ENCODE measurements at places on chromosomes 11 and 22.

GRCh38 chr11:66349084-66349386 lies 1.6 kb upstream of the B4GAT1 start:
- DNase-seq = no peak

DNA sequence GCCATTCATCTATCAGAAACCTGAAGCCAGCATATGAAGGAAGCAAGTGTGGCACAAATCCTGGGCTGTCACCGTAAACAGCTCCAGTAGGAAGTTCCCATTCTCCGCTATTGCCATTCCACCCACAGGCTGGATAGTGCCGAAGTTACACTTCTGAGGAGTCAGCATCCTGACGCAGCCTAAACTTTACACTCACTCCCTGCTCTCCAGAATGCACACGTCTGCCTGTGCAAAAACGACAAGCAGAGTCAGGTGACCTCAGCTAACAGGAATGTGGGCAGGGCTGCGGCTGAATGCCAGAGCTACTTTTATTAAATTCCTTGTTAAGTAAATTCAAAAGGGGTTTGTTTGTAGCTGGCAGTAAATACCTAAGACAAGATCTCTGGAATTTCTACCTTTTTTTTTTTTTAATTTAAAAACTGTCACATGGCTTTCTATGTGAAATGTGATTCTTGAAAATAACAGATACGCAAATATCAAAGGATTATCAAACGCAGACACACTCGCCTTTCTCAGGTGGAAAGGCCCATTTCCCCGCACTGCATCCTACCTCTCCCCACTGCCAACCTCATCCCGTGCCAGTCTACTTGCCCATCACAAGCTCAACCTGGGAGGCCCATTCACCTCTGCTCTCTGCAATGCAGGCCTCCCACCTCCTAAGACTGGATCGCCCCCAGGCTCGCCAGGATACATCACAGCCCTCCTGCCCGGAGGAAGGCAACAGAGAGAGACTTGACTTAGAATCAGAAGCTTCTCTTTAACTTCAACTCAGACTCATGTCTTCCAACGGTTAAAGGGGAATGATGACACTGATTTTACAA lies 33.5 kb downstream of the NFRKB start:
- no peak for DNase-seq

DNA sequence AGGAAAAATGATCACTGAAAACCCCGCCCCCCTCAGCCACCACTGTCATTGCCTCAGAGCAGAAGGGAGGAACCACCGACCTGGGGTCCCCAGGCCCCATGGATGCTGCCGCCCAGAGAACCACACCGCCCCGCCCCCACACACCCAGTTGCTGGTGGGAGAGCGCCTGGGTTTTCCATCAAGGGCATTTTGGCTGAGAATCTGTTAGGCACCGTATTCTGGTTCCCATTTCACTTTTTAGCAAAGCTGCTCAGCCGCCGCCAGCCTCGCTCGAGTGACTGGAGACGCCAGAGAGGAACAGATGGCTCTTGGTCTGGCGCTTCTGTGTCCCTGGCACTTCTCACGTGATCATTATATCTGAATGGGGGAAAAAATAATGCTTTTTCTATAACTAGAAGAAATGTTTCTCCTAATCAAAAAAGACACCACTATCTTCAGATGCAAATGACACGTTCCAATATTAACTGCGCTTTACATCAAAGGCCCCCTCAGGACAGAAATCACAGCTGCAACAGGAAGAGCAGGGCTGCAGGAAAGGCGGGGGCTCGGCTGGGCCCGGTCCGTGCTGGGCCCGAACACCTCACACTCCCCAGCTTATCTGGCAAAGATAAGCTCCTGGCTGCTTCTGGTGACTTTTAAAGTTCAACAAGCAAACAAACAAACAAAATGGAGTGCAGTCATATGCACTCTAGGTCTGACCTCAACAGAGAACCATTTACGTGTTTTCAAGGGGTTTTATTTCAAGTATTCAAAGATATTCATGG lies 149.8 kb downstream of the MPPED1 start:
- no peak for DNase-seq

- no peak for DNase-seq
Observed at GRCh38 chr11:6022956-6023355, 7.6 kb downstream of the OR56A1 start.

DNA sequence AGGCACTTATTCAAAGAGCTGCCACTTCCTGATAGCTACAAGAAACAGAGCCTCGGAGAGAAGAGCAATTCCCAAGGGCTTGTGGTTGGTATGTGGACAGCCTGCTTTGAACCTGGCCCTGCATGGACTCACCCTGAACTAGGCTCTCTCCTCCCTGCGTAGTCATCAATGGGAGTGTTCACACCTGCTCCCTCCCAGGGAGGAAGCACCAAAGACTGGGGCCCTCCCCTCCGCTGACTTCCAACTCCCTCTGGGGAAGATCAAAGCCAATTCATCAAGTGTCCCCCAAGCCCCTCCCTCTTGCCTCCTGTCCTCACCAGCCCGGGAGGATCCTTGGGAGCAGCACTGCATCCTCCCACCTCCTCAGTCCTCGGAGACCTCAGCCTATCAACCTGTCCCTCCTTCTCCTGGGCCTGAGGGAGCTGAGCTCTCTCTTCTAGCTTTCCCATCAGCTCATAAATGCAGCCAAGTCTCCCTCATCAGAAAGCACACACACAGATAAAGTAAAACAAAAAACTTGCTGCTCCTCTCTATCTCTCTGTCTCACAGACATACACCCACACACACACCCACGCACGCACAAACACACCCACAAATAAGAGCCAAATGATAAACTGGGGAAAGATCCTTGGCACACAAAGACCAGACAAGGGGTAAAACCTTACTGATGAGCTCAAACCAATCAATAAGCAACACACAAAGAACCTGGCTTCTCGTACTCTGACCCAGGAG lies 3.3 kb downstream of the A4GALT start:
- DNase-seq = no peak

- DNase-seq = no peak
Observed at GRCh38 chr22:17402293-17402692, 33.0 kb downstream of the CECR2 start.

DNA sequence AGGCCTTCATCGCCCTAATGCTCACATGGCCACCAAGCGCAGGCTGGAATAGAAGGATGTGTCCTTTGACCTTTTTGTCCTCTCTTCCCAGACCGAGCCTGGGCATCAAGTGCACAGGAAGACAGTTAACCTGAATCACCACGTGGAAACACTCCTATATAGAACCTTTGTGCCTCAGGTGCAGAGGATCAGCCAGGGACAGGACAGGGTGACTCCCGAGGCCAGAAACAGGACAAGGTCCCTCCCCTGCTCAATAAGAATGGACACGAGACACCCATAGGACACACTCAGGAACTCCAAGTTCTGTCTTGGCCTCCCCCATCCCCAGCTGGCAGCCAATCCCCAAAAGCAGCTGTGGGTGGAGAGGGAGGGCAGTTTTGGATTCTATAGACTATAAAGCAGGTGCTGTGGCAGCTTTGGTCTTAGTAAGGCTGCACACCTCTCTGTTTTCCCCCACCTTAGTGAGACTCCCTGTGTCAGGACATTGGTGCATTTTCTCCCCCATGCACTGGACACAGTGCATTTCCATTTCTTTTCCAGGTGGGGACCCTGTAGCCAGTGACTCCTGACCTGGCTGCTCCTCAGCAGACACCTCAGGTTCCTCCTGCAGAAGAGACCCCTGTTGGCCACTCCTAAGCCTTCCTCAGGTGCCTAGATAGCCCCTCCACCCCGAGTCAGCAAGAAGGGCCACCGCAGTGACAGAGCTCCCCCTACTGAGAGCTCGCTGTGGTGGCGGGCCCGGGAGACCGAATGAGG lies 43.6 kb upstream of the POU2AF1 start:
- peak; percentile 38 for DNase-seq

- DNase-seq = no peak
Observed at GRCh38 chr11:2313051-2313951, 11.5 kb downstream of the TSPAN32 start.

DNA sequence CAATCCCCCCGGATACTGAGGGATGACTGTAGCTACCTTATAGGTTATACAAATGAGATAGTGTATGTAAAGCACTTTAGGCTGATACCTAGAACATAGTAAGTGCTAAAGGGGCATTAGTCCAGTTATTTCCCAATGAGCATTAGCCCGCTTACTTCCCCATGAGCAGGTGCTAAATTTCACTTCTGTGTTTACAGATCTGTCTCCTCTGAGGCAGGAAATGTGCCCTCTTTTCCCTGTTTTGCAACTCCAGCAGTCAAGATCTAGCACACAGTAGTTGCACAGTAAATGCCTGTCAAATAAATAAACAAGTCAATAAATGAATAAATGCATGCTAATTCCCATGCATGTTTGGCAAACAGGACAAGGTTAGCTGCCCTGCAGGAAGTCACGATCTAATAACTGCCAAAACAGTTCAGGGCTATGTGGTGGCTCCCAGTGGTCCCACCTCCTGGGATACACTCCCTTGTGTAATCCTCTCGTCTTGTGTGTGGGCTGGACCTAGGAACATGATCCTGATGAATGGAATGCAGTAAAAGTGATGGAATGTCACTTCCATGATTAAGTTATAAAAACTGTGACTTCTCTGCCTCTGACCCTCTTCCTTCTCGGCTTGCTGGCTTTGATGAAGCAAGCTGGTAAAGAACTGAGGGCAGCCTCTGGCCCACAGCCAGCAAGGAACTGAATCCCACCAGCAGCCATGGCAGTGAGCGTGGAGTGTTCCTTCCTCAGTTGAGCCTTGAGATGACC lies 459.0 kb downstream of the SOX6 start:
- no peak for DNase-seq

DNA sequence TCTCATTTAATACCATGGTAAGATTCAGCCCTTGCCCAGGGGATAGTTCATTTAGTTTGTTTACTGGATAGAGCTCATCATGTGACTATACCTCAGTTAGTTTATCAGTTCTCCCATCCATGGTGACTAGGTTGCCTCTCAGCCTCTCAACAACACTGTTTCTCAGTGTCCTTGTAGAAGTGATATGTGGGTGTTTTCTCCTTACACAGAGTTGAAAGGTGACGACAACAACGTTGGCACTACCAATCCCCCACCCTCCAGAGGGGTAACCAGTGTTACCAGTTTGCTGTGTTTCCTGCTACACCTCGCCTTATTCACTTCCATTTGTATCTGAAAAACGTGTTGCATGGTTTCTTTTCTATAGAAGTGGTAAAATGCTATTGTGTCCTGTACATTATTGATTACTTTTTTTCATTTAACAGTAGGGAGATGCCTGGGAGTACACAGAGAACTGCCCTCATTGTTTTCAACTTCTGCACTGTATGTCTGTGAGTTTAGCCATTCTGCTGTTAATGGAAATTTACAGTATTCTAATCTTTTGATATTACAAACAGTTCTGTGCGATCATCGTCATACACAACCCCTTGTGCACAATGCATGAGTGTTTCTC lies 11.6 kb downstream of the NEAT1 start:
- DNase-seq = no peak

- DNase-seq = no peak
Observed at GRCh38 chr11:20249796-20250195, 89.5 kb upstream of the DBX1 start.

DNA sequence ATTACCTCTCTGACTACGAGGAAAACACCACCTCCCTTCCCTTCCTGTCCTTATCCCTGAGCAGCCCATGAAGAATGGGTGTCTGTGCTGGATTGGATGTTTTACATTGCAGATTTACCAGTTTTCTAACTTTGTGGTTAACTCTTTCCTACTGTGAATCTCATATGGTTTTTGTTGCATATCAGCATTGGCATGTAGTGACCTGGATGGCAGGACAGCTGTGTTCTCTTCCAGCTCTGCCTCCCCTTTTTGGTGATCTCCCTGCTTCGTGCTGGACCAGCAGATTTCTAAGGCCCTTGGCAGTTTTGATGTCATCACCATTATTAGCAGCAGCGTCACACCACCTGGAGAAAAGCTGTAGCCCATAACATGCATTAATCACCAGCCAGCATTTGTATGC lies 26.7 kb downstream of the OR6Q1 start:
- DNase-seq = no peak

DNA sequence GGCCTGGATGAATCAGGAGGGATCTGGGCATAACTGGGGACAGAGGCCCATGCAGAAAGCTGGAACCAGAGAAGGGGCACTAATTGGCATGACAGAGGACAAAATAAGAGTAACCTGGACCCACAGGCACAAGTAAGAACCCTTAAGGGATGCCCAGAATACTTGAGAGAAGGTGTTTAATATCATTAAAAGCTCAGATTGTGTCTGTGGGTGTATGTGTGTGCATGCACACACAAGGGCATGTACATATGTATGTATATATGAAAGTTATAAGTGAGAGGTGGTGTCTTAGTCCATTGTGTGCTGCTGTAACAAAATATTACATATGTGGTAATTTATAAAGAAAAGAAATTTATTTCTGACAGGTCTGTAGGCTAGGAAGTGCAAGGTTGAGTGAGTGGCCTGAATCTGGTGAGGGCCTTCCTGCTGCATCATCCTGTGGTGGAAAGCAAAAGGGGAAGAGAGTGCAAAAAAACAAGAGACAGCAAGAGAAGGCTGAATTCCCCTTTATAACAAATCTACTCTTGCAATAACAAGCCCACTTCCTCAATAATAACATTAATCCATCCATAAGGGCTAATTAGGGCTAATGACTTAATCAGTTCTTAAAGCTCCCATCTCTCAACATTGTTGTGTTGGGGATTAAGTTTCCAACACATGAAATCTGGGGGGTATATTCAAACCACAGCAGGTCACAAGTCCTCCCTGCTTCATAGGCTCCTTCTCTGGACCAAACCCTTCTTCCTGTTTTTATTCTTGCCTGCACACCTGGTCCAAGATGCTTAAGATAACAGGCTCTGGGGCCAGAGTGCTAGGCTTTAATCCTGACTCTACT lies 68.3 kb upstream of the POU2AF2 start:
- no peak for DNase-seq

DNA sequence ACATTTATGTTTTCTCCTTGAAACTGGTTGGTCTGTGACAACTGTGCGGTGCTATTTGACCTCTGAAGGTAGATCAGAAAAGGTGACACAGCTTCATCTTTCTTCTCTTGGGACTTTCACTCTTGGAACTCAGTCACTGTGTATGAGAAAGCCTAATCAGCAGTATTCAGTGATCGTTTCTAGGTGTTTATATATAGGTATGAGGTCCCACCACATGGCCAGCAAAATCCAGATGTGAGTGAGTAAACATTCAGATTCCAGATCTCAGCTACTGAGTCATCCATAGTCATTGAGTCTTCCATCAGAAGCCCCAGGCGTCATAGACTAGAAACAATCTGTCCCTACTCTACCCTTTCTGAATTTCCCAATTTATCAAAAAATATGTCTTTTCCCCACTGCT lies 117.3 kb upstream of the CTSC start:
- DNase-seq = no peak

DNA sequence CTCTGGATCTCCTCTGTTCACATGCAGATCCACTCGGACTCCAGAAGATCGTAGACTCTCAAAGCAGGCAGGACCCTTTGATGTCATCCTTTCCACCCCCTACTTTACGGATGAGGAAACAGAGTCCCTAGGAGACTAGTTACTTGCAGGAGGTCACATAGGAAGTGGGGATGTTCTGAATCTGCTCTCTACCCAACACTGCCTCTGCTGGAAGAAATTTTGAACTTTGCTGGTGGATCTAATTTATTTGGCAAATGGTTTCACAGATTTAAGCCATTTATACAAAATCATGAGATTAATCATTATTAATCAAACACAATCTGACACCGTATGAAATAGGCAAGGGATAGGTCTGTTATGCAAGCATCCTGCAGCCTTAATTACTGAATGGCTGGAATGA lies 55.0 kb upstream of the USP47 start:
- no peak for DNase-seq

Measured in T-helper 2 cell treated with Interferon-gamma antibody and Interleukin-4, amounts not matched to agents 5 μg/mL and 100 μg/mL, for 36 hours (primary cell).